Activated CD4-positive, alpha-beta T cell treated with anti-CD3 and anti-CD28 coated beads, Interleukin-2, amount 10 ng/mL, durations not matched to agents 7 days and 5 days (primary cell): ENCODE measurements at places on chromosomes 3 and 15. TPM values are rescaled to one million over a fixed set of nuclear protein-coding genes. Genes with fewer than 3 reads are reported as not detected.

The SI gene
- total RNA-seq: not detected

The PARP15 gene
- 39.8 TPM for total RNA-seq

DNA sequence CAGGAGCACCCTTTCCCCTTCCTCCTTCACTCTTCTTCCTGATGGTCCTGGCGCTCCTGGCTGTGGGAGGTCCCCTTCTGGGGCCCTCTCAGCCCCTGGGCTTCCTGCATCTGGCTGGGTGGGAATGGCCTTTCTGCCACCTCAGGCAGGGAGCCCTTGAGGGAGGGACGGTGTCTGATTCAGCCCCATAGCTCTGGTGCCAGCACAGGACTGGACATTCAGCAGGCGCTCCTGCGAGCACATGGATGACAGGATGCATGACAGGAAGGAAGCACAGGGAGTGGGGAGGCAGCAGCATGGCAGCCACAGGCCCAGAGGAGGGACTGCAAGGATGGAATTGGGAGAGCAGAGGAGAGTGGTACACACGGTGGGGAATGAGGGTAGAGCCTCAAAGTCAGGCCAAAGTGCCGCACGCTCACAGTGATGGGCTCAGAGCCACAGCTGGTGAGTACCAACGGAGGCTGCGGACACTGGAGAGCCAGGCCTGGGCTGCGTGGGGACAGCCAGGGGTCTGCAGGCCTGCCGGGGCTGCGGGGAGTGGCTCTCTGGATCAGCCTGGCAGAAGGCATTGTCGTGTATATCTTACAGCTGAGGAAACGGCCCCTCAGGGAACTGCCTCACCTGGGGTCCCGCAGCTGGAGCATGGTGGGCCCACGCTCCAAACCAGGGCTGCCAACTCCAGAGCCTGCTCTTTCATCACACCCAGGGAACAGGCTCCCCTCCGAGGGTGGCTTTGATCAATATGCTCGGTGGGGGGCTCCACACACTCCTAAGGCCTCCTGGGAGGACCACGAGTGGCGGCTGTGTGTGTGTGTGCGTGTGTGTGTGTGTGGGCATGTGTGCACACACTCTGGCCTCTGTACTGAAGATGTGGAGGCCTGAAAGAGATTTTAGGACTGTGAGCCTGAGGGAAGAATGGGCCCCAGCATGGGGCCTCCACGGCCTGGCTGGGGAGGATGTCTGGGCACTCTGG, 51.4 kb upstream of the CTSH start:
- no peak for DNase-seq

GRCh38 chr3:195760345-195761122, 39.8 kb downstream of the MUC20 start:
- no peak for DNase-seq

- no peak for DNase-seq
Measured at GRCh38 chr3:179438841-179439240, 12.4 kb downstream of the GNB4 start.

- DNase-seq: no peak
Measured at GRCh38 chr3:156834962-156835535, 8.9 kb downstream of the LEKR1 start.

- DNase-seq: peak; percentile 66
Measured at GRCh38 chr3:9552252-9552999, 1.2 kb downstream of the LHFPL4 start.
